ENCODE measurements at places on chromosomes 1 and 21.

GRCh38 chr21:17428484-17428869, 84.4 kb upstream of the CXADR start:
- no peak for DNase-seq

GRCh38 chr1:33927721-33928120, 63.8 kb downstream of the HMGB4 start:
- DNase-seq: no peak

DNA sequence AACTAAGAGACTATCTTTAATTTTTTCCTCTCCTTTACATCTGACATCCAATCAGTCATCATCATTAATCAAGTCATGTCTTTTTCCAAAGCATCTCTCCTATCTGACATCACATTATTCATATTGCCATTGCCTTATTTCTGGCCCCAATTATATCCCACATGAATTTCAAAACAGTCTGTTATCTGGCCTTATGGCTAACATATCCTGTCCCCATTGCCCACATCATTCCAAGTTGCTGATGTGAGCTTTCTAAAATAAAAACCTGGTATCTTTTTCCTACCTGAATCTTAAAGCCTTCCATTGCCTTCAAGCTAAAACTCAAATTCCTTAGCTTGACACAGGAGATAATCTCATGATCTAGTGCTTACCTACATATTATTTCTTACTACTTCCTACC, 283.9 kb downstream of the LRRC40 start:
- DNase-seq: no peak

- DNase-seq: no peak
These were observed 97.3 kb upstream of the HMCN1 start for GRCh38 chr1:185636848-185637247.

- DNase-seq: peak; percentile 82
These were observed 26.1 kb downstream of the UBE2T start for GRCh38 chr1:202315576-202316168.

GRCh38 chr1:104745875-104746274, 996.2 kb downstream of the AMY1C start:
- DNase-seq: no peak

DNA sequence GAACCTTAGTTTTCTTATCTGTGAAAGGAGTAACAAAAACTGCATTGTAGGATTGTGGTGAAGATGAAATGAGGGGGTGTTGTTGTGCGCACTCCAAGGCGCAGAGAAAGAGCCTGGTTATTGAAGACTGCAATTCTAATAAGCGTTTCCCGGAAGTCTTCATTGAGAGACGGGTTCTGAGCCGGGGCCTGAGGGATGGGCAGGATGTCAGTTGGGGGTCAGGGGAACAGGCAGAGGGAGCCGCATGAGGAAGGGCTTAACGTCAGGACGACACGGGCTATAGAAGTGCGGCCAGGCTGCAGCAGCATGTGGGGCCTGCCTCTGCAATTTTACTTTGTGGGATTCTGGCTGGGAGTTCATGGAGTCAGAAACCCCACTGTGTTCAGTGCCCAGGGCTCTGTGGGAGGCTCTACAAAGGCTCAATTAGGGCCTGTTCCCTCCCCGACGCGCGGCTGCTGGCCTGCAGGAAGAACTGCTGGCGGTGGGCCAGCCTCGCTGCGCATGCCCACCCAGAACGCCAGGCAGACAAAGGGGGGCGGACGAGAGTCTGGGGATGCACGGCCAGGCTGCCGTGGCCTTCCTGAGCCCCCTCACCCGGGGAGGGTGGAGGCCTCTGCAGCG, 20.7 kb downstream of the TRIM62 start:
- DNase-seq: peak; percentile 92

DNA sequence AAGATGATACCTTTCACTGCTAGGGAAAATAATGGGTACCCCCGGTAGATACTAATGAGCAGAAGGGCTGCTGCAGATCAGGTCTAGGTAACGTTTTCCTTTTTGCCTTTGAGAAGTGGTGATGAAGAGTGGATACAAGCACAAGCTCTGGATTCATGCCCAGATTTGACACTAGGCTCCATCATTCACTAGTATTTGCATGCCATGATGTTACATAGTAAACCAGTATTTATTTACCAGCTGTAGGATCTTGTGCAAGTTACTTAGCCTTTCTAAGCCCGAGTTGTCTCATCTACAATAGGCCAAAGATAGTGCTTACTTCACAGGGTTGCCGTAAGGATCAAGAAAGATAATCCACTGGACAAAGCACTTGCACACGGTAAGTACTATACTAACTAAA, 14.2 kb downstream of the PTPN14 start:
- DNase-seq: peak; percentile 67

DNA sequence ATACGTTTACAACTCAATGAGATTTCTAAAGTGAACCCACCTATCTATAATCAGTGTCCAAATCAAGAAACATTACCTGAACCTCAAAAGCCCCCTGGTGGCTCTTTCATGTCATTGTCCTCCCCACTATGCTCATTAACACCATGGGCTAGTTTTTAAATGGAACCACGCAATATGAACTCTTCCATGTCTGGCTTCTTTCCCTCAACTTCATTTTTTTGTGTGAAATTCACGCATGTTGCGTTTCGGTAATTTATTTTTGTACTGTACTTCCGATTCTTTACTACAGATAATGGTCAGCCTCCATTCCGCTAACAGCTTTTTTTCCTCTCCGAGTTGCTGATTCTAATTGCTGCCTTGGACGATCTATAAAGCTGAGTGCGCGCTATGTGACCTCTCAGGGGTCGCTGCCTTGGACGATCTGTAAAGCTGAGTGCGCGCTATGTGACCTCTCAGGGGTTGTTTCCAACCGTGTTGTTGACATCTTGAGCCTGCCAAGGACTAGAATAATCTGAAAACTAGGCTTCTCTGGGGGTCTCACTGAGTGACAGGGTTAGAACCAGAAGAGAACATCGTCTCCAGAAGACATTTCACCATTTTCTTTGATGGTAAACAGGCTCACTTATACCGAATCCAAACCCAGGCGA, 1.1 kb upstream of the CACYBP start:
- peak; percentile 93 for DNase-seq

DNA sequence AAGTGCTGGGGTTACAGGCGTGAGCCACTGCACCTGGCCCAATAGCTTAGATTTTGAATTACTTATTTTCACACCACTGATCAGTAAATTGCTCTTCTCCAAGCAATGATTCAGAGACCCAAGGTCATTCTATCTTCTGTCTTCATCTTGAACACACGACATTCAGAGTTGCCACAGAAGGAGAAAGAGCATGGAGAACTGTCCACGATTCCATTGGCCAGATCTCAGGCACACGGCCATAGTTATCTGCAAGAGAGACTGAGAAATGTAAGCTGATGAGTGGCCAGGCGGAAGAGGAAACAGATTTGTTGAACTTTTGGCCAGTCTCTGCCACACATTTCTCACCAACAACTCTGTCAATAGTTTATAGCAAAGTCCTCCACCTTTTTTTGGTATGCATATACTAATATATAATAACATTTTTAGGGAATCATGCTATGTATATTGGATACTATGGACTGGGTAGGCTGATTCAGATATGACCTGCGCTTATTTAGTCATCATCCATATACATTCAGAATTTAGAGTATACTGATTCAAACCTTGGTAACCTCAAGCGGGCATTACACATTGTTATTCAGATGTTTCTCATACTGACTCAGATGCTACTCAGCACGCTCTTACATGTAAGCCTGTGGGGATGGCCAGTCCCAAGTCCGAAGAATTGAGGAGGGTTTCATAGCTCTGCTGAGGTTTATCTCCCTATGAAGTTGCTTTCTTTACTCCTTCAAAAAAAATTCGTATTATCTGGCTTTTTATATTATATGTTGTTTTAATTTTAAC, 25.5 kb upstream of the CAP1 start:
- no peak for DNase-seq

- peak; percentile 5 for DNase-seq
These were observed 29.0 kb upstream of the PPM1J start for GRCh38 chr1:112744009-112744578.

- no peak for DNase-seq
These were observed 35.8 kb downstream of the GREM2 start for GRCh38 chr1:240575981-240576662.

- no peak for DNase-seq
These were observed 61.5 kb downstream of the RUNX1 start for GRCh38 chr21:34987501-34988072.

- DNase-seq: no peak
These were observed 18.2 kb downstream of the CTH start for GRCh38 chr1:70429219-70429618.

DNA sequence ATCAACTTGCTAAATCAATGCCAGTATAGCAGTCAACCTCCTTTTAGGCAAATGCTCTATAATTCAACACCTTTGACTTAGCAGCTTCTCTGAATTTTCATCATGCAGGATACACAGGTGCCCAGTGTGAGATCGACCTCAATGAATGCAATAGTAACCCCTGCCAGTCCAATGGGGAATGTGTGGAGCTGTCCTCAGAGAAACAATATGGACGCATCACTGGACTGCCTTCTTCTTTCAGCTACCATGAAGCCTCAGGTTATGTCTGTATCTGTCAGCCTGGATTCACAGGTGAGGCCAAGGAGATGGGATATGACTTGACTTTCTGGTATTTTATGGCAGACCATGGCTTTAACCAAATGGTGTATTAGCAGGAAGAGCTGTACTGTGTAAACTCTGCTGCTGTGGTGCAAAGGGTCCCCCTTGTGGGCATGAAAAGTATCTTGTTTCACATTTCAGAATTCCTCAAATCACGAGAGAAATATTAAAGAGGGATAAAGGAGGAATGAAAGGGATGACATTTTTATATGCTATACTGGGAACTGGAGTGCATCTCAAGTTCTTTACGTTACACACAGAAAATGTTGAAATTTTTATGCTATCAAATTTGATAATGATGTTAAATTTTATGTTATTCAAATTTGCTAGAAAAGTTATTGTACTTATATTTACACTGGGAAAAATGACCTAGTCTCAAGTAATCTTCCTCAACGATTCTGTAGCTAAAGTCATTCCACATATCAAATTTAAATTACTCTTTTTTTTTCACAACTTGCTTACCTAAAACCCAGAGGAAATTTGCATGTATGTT, 88.9 kb downstream of the CRB1 start:
- DNase-seq: peak; percentile 65

GRCh38 chr1:158203693-158204457, 23.2 kb downstream of the CD1D start:
- DNase-seq: peak; percentile 53

DNA sequence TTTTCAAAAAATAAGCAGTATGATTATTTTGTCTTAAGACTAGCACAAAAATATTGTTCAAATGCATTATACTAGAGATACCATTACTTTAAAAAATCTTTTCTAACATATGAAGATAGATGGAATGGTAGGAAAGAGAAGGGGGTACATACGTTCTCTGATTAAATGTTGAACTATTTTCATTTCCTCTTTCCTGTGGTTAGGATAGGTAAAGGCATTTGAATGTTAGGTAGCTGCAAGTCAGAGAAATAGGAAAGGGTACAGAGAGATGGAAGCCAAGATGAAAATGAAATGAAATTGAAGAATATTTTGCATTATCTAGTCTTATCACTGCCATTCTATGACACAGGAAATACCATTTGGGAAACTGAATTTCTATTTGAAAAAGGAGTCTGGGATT, 28.3 kb downstream of the TLCD4 start:
- no peak for DNase-seq

GRCh38 chr1:156937883-156938282, 17.5 kb downstream of the LRRC71 start:
- no peak for DNase-seq

DNA sequence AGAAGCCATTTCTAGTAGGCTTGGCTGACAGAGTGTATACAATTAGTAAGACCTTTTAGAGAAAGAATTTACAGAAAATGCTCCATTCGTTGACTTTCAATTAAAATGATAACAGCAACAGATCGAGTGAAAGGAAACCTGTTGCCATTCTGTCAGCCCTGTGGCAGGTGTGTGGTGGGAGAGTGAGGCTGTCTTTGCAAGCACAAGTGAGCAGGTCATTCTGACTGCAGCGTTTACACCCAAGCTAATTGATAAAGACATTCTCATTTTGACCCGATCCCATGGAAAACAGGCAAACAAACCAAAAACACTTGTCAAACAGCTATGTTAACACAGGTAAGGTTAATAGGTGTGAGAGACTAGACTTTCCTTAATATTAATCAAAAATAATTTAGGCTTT, 257.3 kb downstream of the PTBP2 start:
- no peak for DNase-seq

GRCh38 chr1:160575112-160575664, 4.1 kb downstream of the CD84 start:
- DNase-seq: no peak

GRCh38 chr1:184212649-184213314, 161.3 kb downstream of the TSEN15 start:
- no peak for DNase-seq

DNA sequence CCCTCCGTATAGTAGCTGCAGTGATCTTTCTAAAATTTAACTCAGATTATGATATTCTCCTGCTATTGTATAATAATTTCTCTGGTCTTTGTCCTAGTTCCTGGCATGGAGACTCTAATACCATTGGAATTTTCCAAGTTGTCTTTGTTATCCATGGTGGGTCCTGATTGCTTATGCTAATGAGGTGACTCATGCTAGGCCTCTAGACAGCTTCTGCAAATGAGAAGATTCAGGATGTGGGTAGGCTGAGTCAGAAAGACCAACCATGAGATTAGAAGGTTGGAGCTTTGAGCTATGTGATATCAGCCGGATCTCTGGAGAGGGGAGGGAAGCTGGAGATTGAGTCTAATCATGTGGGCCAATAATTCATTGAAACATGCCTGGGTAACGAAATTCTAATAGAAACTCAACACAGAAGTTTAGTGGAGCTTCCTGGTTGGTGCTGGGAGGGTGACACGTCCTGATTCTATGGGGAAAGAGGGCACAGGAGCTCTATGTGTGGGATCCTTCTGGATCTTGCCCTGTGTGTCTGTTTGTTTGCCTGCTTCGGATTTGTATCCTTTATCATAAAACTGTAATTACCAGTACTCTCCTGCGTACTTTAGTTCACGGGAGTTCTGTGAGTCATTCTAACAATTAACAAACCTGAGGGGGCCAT, 73.2 kb upstream of the CNIH3 start:
- DNase-seq: no peak

DNA sequence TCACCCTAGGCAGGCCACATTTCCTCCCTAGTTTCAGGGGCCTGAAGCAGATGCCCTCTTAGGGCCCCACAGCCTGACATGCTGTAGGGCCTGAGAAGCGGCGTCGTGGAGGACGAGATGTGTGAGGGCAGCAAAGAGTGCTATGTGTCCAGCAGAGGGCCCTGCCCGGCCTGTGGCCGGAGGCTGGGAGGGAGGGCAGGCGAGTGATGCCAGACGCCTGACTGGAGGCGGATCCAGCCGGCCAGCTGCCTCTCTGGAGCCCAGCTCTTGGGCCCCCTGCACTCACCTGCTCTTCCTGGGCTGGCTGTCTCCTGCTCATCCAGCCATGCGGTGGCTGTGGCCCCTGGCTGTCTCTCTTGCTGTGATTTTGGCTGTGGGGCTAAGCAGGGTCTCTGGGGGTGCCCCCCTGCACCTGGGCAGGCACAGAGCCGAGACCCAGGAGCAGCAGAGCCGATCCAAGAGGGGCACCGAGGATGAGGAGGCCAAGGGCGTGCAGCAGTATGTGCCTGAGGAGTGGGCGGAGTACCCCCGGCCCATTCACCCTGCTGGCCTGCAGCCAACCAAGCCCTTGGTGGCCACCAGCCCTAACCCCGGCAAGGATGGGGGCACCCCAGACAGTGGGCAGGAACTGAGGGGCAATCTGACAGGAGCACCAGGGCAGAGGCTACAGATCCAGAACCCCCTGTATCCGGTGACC, at the start of gene GPR37L1:
Gene GPR37L1, plus strand, starts transcription at position 279 of the 697 bp plus-strand sequence. Its CDS starts 47 bp downstream, at position 326.
- peak; percentile 38 for DNase-seq

Data from NCI-H1092 treated with DMSO at 0.1 percent for 48 hours (cell line).